Substantia nigra (tissue), 51 donors: ENCODE measurements at places on chromosomes 12 and 14.

DNA sequence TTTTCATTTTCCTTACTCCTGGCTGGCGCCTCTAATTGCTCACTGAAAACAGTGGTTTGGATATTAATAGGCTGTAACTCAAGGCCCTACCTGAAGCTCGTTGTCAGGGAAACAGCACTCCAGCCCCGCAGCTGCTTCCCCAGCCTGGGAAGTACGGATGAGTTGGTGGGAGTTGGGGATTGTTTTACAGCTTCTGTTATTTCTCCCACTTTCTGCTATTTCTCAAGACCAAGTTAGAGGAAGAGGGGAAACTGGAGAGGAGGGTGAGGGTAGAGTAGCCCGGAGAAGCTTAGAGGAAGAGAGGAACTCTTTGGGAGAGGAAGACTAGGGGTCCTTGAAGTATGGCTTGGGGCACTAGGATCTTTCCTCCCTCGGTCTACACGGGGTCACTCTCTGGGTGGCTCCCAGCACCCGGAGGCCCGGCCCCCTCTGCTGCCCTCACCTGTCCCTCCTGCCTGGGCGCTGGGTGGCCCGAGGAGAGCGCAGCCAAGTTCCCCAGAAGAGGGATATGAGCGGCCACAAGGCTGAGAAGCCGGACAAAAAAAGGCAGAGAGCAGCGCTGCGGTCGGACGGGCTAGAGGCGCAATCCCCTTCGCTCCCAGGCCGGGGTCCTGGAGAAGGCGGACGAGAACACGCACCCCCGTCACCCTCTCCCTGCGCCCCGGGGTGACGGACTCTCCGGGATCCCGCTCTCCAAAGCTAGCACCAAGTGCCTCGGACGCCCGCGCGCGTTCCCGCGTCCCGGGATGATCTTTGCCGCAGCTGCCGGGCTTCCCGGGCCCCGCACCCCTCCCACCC lies 671 bp downstream of the SPTB start:
- DNase-seq: no peak

DNA sequence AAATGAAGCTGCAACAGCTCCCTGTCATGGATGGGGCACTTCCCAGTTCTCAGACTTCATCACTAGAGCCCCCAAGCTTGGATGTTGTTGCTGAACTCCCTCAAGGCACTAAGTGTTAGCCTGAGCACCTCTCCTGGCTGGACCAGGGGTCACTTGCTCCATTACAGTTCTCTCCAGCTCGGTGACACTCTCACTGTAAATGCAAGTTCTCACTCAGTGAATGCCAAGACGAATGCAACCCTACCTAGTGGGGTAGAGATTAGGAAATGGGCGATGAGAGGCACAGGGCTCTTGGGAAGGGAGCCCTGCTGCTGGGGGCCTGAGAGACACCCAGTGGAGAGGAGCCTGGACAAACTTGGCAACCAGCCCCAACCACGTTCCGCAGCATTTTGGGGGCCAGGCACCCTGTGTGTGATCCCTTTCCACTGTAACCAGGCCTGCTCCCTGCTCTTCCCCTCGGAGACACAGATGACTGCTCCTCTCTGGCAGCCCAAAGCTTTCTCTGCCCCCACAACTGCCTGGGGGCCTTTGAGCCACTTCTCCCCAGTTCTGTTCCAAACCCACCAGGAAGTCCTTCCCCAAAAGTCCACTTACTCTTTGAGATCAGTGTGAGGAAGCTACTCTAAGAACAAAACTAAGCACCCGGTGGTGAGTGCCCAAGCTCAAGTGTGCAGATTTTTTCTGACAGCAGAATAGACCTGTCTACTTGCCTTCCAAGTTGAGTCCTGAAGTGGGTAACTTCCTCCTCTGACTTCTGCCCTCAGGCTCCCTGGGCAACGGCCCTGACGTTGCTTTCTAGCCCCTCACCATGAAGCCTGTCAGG lies 8.0 kb upstream of the SELPLG start:
- DNase-seq: peak; percentile 30

- peak; percentile 85 for DNase-seq
Measured at GRCh38 chr14:60222820-60223219, 26.2 kb upstream of the PPM1A start.

DNA sequence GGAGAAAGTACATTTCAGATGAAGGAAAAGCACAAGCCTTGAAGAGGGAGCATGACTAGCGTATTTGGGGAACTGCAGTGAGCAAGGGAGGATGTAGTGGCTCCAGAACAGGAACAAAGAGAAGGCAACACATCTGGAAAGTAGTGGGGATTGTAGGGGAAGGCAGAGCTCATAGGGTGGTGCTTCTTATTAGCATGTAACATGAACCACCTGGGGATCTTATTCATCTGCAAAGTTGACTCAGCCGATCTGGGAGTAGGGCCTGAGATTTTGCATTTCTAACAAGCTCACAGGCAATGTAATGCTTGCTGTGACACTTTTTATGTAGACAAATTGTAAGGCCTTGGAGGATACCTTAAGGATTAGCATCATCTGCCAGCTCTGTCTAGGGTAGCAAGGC lies 447.3 kb downstream of the NELL2 start:
- no peak for DNase-seq

- no peak for DNase-seq
Measured at GRCh38 chr14:93914278-93914677, 12.9 kb upstream of the FAM181A start.

GRCh38 chr14:40758076-40758475 lies 848.6 kb upstream of the LRFN5 start:
- no peak for DNase-seq

- DNase-seq: peak; percentile 42
Measured at GRCh38 chr14:105335735-105336476, 21.4 kb downstream of the PACS2 start.

DNA sequence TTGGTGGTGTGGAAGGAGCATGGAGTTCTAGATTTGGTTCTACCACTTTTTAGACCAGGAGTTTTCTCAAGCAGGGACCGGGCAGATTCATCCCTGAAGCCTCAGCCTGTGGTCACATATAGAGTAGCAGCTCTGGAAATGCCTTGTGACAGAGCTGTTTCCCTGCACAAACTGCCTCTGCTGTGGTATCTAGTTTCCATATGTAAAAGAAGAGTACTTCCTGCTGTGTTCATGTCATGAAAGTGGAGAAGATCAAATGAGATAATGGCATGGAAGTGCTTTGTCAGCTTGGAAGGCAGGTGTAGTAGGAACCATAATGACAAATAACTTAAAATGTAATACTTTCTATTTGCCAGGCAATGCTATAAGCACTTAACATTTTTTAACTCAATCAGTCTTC lies 26.1 kb downstream of the OTUB2 start:
- DNase-seq: no peak

DNA sequence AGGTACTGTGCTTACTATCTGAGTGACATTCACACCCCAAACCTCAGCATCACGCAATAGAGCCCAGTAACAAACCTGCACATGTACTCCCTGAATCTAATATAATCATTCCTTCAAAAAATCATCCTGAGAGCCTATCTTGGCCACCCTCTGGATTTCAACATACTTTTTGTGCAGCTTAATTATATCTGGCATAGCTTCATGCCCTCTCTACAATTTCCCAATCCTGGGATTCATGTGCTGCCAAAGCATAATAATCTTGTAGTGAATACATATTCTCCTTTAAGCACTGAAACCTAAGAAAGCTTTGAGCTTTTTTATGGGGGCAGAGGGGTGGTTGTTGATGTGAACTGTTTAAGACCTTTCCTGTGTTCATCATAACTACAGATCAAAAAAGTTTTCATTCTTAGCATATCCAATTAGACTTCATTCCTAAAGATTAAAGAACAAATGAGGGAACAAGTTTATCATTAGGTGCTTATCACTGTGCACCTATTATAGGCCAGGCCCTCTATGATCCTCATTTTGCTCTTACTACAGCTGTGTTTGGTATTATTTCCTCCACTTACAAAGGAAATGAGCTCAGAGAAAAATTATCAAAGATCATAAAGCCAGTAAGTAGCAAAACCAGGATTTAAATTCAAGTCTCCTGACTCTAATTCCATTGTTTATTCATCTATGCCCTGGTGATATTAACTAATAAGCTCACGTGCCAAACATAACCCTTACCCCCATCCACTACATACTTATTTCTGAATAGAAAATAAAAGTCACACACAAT lies 51.2 kb downstream of the SINHCAF start:
- DNase-seq: no peak

DNA sequence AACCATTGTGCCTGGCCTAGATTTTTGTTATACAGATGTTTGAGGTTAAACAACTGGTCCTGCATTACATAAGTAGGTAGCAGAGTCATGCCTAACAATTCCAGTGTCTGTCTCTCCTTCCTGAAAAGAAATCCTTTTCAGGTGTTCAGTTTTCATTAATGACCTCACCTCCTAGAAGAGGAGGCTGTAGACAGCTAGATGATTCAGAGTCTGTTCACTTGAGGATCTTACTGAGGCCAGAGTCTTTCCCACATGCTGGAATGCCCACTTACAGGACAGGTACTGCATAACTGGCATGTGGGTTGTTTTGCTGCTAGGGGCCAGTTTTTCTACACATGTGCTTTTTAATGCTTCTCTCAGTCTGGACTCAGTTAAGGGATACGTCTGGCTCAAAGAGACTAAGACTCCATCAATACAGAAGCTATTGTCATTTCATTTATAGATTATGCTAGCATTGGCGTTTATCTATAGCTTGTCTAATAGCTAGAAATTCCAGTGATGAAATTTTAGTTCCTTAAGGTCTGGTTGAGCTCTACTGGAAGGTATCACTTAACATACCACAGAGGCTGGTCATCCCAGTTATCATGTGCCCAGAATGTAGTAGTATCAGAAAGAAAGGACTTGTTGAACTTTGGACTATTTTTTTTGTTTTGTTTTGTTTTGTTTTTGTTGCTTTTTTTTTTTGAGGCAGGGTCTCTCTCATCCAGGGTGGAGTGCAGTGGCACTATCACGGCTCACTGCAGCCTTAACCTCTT lies 206.4 kb downstream of the ERC1 start:
- DNase-seq: no peak

DNA sequence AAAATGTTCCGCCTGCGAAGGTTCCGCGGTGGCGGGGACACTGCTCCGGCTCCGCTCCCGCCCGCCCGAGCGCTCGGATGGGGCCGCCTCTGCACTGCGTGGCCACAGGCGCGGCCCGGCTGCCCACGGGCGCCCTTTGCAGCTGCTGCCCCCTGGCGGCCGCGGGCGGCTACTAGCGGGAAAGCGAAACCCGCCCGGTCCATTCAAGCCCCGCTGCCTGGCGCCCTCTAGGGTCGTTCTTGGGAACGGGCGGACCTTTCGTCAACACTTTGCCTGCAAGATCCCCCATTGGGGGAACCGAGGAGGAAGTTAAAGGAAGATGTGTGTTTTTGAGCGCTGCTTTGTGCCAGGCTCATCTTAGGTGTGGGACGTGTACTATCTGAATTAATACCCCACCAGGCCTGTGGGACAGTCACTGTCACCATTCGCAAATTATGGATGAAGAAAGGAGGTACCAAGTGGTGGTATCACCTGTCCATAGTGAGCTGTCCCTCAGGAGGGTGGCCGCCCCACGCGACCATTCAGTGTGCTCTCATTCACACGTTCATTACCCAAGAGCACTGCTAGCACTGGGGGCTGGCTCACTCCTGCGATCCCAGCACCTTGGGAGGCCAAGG lies 19.4 kb downstream of the GPR132 start:
- DNase-seq: peak; percentile 84

- DNase-seq: no peak
Measured at GRCh38 chr12:68665016-68665569, 21.7 kb upstream of the NUP107 start.

GRCh38 chr12:25034676-25035075 lies 85.8 kb upstream of the BCAT1 start:
- DNase-seq: no peak

DNA sequence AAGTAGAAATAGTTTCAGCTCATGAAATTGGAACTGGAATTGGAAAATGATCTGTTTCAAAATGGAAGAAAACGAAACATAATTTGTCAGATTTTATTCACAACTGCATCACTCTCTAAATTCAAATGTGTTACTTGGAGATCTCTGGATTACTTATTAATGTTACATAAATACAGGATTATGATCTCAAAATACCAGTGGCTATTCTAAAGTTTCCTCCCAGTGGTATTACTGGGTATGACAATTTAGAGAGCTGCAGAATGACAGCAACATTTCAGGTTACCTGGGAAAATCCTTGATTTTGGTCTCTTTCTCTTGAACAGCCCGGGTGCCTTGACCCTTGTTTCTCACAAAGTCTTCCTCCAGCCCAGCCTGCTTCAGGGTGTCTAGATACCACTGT lies 14.2 kb downstream of the FAM161B start:
- DNase-seq: no peak

DNA sequence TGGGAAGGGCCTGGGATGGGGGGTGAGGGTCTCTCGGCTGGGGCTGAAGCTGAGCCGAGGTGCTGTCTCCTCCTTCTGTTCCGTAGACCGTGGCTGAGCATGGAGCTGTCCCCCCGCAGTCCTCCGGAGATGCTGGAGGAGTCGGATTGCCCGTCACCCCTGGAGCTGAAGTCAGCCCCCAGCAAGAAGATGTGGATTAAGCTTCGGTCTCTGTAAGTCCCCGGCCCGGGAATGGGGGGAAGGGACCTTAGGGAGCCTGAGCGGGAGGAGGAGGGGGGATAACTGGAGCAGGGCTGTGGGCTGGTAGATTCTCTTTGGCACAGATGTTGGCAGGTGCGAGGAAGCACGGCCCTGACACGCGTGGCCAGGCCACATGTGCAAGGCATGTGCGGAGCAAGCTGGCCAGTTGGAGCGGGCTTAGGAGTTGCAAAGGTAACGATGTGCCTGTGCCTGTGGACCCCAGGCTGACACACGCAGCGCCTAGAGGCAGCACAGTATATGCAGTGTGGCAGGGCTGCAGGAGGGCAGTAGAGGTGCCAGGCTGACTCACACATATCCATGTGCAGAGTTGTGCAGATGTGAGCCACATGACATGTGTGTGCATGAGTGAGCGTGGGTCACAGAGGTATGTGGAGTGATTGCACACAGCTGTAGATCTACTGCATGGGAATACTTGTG lies 512 bp downstream of the PDE1B start:
- no peak for DNase-seq

DNA sequence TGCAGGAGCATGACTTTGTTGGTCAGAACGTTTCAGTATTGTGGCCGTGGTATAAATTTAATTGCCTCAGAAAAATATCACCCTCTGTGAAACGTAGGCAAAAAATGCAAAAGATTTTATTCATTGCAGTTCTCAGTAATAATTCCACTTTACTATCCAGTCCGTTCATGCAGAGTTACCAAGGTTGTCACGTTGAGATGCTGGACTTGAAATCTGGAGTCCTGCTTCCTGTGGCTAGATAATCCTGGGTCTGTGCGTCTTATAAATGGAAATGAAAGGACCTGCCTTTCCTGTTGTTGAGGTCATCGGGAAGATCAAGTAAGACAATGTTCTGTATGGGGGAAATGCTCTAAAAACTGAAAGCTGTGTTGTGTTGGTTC lies 1.3 kb upstream of the AVPR1A start:
- no peak for DNase-seq

- DNase-seq: no peak
Measured at GRCh38 chr12:4168036-4168435, 105.5 kb upstream of the CCND2 start.

- DNase-seq: no peak
Measured at GRCh38 chr14:84969501-84969900, 560.4 kb upstream of the FLRT2 start.

DNA sequence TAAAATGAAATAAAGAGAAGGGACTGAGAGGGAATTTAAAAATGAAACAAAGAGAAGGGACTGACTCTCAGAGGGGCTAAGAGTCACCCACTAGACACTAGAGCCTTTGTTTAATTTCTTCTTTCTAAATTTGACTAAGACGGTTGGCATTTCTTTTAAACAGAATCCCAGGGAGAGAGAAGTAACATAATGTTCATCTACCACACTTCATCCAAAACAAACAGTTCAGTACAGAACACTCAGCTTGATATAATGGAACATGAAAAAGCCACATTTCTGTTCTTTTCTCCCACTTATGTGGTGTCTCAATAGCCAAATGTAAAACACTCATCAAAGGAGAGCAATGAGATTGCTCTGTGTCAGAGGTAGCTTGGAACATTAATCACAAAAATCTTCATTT lies 10.1 kb upstream of the NT5DC3 start:
- no peak for DNase-seq
